CD4-positive, alpha-beta T cell treated with Interleukin-4 for 4 hours (primary cell): ENCODE measurements at places on chromosomes 4 and X.

GRCh38 chr4:119939071-119939995 lies 127.3 kb downstream of the MAD2L1 start:
- DNase-seq = no peak

- DNase-seq = no peak
These were observed 224.6 kb downstream of the IL15 start for GRCh38 chr4:141860974-141861373.

- DNase-seq = no peak
These were observed 119.0 kb downstream of the GASK1B start for GRCh38 chr4:158053801-158054200.

DNA sequence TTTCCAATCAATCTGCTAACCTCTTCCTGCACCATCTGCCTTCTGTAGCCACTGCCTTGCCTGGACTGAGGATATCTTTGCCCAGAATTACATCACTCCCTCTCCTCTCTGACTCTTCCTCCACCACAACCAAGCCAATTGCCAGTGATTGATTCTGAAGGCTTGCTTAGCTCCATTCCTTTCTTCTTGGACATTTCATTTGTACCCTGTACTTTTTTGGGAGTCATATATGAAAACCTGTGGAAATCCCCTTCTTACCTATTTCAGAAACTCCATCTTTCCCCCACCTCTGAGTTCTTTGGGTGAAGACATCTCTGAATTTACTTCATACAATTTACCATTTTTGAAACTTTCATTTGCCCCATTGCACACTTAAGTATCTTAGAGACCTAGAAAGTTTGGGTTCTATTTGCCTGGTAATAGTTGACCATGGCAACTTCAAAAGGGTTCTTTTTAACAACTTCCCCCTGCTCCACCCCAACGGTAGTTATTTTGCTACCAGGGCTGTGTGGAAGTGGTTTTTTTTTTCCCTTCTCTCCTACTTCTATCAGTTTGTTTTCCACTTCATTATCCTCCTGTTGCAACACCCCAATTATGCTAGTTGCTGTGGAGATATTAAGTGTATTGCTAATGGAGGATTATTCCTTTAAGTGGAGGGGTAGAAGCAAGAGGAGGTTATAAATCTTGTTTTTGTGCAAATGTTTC lies 14.3 kb downstream of the SGMS2 start:
- no peak for DNase-seq

GRCh38 chr4:59855630-59856352 lies 1344.3 kb upstream of the ADGRL3 start:
- DNase-seq = no peak

GRCh38 chr4:19438233-19438632 lies 813.5 kb upstream of the SLIT2 start:
- DNase-seq = no peak

DNA sequence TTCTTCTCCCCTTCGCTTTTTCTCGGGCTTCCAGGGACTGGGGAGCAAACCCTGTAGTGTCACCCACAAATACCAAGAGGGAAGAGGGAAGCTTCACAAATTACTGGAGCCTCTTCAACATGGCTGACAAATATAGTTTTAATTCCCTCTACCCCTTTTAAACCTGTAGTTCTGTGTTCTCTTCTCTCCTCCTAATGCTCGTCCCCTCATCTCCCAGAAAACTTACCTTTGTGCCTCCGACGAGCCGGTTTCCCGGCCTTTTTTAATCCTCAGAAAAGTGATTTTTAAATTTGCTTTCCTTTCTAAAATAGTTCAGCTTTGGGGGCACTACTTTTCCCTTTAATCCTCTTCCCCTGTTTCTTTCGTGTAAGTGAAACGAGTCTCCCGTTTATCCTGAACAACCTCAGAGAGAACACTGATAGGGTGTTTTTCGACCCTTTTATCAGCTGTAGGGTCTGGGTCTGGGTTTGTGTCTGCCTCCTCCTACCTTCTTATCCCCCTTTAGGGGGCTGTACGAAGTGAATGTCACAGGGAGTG lies 408 bp downstream of the TET2 start:
- no peak for DNase-seq

- no peak for DNase-seq
These were observed 9.9 kb downstream of the LHFPL1 start for GRCh38 chrX:112669824-112670223.

DNA sequence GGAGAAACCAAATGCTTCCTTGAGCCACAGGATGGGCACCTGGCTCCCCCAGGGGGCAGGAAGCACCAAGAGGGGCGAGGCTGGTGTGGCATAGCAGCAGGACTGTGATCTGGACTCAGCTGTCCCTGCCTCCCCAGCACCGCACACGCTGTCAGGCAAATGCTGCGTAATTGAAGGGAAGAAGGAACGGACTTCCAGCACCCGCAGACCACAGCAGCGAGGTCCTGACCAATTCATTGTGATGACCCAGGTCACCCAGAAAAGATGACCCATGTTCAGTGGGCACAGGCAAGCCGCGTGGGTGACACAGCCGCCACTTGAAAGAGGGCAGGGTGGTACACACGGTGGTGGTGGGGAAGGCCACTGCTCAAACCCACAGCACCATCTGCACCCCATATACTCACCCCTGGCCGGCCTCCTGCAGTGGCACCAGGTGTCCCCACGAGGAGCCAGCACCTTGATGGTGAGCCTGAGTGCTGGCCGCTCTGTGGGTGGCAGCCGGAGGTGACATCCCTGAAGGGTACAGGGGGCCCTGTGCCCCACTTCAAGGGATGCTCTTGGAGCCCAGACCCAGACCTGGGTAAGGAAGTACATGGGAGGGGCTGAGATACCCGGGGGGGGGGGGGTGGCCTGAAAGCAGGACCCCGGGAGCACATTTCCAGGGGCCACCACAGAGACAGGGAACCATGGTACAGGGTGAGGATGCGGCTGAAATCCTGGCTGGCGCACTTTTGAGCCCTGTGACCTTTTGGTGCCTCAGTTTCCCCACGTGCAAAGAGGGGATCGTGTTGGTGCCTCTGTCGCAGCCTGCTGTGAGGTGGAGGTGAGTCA lies 11.5 kb downstream of the NAT8L start:
- no peak for DNase-seq

DNA sequence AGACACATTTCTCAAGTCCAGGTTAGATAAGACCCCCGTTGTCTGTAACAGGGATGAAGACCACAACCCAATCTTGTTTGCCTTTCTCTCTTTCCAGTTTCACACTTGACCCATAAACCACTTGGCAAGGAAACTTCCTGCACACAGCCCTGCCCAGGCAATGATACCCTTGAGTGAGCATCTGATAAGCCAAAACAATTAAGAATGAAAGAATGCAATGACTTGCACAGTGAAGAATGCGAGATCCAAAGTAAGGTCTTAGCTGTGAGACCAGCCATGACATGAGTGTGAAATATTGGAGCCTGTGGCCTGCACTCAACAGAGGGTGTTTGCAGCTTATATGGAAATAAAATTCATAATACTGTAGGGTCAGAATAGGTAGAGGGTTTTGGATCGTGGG lies 37.9 kb upstream of the MXRA5 start:
- DNase-seq = no peak

- no peak for DNase-seq
These were observed 12.1 kb upstream of the HAUS7 start for GRCh38 chrX:153482376-153483015.

- DNase-seq = no peak
These were observed 10.2 kb downstream of the CC2D2A start for GRCh38 chr4:15479913-15480185.

DNA sequence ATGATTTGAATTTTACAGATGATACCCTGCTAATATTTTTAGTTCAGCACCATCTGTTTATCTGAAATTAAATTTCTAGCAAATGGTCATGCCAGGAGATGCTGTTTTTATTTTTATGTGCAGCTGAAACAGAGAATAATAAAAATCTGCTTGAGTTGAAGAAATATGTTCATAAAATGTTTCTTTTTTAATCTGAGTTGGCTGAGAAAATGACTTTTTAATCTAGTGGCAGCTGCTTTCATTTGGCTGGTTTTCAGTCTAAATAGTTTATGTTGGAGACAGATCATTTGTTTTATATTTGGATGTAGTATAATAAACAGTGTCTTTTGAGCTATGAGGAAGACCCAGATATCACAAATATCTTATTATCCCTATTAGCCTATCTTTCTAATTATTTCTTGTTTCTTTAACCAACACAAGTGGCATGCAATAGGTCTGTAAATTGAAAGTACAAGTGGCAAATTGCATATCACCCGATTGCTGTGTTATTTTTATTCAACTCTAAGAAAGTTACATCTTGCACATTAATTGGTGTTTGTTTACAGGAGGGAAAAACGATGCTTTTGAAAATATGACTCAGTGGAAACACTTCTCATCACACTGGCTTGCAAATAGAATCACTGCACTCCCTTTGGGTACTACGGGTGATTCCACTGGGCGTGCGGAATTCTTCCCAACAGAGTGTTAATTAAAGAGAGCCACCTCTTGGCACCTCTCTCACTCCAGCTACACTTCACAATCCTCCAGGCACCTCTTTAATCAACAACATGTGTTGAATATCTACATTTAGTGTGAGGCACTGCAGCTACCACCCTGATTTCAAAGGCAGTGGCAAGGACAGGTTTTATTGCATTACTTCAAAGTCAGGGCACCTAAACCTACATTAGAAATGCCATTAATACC lies 51.7 kb upstream of the AP1S2 start:
- DNase-seq = no peak

DNA sequence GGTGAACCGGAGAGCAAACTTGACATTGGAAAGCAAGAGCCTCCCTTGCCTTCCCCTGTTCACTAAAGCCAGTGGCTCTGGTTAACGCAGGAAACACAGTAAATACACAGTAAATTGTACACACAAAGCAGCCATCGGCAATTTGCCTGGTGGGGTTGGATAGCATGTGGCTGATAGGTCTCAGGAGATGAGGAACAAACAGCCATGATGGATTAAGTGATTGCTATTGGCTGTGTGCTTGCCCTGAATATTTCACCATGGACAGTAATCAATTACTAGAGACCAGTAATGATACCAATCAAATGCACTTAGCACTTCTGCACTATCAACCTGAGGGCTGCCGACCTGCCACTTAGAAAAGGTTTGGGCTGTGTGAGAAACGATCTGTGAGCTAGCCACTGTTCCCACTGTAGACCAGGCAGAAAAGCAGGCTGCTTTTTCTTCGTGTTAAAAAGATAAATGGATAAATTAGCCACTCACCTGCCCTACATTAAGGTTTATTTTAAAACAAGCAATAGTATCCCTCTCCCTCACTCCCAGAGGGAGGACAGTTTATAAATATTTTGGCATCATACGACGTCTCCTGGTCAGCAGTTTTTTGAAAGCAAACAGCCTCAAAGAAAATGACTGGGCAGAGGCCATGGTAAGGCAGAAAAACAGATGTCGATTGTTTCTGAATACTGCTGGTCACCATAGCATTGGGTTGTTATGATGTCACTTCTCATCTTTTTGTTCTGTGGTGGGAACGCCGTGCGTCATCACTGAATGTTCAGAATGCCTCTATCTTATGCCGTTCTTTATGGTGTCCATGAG lies 167.1 kb downstream of the MAML3 start:
- DNase-seq = no peak

DNA sequence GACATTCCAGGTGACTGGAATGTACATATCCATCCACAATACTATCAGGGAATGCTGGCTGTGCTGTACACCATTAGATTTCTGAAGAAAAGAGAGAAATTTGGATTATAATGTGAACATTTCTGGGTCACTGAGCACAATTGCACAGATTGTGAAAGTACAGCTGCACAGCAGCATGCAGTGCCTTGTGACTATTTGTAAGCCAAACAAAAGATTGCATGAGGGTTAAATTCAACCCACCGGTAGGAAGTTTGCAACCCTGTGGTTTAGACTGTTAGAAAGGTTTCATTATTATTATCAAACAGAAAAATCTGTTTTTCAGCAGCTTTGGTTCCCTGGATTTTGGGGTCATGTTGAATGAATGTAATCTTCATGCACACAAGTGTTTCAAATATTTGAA lies 24.5 kb downstream of the DDIT4L start:
- no peak for DNase-seq

- no peak for DNase-seq
These were observed 40.1 kb upstream of the MGST2 start for GRCh38 chr4:139625482-139625881.

GRCh38 chrX:120575379-120576114 lies 14.8 kb upstream of the CUL4B start:
- DNase-seq = no peak

DNA sequence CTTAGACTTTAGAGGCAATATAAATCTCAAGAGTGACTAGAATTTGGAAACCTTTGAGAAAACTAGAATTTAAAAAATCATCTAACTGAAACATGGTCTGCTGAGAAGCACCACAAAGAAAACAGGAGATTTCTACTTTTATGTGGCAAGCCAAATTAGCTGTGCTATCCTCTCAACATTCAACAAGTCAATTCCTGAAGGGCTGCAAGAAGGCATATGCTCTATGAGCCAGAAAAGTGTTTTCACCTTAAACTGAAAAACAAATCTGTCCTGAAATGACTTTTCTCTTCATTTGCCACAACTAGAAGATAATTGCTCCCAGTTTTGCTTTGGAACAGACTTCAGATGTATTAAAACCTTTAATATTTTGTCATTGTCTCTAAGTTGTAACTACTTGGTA lies 263.2 kb upstream of the EDNRA start:
- no peak for DNase-seq

- no peak for DNase-seq
These were observed 582.6 kb downstream of the RAPGEF2 start for GRCh38 chr4:159685340-159686092.

GRCh38 chr4:80259012-80259411 lies 7.5 kb upstream of the FGF5 start:
- no peak for DNase-seq

GRCh38 chr4:6419452-6420028 lies 52.9 kb downstream of the PPP2R2C start:
- no peak for DNase-seq

DNA sequence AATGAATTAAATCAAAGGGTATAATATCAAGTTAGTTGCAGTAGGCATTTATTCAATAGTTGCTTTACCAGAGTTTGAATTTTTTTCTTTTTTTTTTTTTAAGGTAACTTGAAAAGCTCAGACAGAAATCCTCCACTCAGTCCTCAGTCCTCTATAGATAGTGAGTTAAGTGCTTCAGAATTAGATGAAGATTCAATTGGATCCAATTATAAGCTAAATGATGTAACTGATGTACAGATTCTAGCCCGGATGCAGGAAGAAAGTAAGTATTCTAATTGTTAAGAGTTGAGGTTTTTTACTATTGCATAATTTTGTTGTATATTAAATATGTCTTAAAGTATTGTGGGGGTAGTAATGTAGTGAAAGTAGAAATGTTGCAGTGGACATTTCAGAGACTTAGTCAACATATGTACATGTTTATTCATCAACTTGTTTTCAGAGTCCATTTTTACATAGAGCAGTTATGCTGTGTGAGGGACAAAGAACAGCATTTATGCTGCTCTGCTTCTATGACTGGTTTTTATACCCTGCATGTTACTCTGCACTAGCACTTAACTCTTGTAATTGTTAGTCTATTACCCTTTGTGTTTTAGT lies 38.4 kb downstream of the SLAIN2 start:
- DNase-seq = no peak

DNA sequence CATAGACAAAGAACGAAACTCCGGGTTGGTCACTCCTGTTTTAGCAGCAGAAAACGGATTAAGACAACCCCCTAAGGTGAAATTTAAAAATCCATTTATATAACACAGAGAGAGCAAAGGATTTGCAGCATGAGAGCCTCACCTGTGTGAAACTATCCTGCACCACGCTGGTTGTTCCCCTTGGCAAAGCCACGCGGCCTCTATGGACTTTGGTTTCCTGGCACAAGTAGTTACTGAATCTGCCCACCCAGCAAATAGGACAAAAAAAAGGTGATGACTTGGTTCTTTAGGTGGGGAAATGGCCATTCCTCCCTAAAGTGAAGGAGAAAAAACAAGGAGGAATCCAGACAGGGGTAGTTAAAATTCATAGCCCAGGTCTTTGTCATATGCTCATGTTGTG lies 133.1 kb downstream of the PLS3 start:
- DNase-seq = no peak

- DNase-seq = no peak
These were observed 299.1 kb upstream of the ANKRD50 start for GRCh38 chr4:125011646-125012045.
